ENCODE measurements at places on chromosomes 13 and 19.

DNA sequence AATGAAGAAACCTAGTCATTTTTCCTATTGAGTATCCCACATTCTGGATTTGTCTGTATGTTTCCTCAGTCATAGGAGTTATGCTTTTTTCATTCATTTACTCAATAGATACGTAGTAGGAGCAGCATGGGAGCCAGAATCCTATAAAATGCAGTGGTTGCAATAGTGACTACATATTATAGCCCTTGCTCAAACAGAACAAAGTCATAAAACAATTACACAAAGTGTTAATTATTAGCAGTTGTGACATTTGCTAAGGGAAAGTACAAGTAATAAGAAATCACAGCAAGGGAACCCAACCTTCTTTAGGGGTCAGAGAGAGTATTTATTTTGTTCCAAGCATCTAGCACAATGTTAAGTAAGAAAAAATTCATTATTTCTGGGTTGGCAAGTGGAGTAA is 27.7 kb upstream of the POU4F1 start:
- no peak for DNase-seq

- DNase-seq = no peak
Measured at GRCh38 chr13:112777637-112778406, 88.0 kb downstream of the ATP11A start.

GRCh38 chr13:46389457-46390451 is 2.7 kb upstream of the RUBCNL start:
- no peak for DNase-seq

DNA sequence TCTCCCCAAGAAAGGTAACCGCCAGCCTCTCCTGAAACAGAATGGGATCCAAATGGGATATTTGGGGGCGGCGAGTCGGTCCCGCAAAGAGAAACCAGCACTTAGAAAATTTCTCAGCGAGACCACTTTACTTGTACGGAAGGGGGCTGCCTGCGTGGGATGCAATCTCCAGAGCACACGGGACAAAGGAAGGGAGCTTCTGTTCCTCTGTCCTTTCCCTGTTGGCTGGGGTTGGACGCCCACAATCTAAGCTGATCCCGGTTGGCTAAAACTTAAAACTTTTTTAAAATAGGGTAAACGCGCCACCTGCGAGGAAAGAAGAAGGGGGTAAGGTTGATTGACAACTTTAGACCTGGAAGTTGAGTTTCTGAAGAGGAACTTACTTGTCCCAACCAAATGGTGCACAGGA is 826 bp upstream of the BSG start:
- DNase-seq = no peak

DNA sequence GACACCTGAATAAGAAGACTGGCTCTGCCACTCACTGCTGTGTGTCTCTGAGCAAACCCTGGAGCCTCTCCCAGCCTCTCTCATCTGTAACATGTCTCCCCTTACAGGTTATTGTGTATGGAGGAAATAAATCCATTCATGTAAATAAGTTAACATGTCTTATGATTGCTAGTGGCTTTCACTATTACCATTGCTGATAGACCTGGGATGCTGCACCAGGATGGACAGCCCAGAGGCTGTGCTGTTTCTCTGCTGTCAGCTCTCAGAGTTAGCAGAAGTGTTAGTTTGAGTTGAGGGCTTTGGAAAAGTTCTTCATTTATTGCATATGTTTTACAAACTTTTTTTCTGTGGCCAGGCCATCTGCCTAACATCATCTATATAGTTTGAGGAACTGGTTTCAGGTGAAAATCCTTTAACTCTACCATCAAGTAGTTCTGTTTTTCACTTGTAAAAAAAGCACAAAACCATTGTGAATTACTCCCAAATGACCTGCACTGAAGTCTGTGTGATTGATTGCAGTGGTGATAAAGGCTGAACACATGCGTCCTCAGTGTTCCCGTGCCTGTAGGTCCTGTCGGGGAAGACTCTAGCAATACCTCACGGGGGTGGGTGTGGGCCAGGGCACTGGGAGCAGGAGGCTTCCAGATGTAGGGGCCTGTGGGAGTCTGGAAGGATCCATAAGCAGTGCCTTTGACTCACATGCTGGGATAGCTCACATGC is 24.6 kb downstream of the MPHOSPH8 start:
- DNase-seq = no peak

DNA sequence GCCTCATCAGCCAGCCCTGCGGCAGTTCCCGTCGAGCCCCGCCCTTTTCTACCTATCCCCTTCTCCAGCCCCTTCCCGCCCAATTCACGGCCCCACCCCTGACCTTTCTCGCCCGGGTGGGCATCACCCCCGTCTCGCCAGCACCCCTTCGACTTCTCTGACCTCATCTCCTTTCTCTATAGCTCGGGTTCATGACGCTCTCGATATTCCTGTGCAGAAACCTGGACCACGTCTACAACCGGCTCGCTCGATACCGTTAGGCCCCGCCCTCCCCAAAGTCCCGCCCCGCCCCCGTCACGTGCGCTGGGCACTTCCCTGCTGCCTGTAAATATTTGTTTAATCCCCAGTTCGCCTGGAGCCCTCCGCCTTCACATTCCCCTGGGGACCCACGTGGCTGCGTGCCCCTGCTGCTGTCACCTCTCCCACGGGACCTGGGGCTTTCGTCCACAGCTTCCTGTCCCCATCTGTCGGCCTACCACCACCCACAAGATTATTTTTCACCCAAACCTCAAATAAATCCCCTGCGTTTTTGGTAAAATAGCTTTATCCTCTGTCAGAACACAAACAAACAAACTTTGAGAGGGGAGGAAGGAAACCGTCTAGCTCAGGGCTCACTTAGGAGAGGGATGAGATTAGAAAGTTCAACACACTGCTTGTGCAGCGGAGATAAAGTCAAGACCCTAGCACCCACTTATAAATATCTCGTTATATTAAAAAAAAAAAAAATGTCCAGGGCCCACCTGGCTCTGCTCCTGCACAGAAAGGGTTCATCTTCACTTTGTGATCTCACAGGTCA is 5.1 kb downstream of the CD37 start:
- DNase-seq = peak; percentile 70

- no peak for DNase-seq
Measured at GRCh38 chr13:85864963-85865530, 65.8 kb upstream of the SLITRK6 start.

DNA sequence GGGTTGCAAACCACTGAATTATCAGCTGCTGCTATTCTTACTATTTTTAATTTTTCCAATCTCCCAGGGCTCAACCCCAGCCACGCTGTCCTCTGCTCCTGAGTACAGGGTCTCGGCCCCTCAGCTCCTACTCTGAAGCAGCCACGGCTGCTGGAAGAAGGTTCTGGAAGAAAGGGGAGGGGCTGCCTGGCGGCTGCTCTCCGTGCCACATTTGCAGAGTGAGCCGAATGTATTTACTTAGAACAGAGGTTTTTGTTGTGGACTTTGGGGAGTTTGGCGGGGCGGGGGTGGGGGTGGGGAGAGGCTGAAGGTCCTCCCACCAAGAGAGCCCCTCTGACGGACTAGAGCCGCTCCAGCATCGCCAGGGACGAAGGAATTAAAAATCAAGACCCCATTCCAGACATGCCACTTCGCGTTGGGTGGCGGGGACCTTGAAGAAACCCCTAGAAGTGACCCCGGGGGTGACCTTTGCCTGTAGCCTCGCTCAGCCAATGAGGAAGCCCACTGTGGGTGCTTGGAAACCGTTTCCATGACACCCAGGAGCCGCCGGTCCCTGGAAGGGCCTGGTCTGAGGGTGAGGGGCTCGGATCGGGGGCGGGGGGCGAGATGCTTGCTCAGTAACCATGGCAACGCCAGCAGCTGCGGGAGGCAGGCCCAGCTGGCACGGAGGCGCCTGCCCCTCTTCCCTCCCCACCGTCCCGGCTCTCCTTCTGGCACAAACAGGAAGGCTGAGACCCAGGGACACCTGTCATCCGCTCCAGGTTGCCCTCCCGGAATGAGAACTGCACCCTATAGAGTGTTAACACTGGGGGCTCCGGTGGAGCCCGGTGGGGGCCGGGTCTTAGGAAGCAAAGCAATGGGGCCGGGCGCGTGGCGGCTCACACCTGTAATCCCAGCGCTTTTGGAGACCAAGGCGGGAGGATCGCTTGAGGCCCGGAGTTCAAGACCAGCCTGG is 54.2 kb upstream of the PTPRS start:
- DNase-seq = no peak

DNA sequence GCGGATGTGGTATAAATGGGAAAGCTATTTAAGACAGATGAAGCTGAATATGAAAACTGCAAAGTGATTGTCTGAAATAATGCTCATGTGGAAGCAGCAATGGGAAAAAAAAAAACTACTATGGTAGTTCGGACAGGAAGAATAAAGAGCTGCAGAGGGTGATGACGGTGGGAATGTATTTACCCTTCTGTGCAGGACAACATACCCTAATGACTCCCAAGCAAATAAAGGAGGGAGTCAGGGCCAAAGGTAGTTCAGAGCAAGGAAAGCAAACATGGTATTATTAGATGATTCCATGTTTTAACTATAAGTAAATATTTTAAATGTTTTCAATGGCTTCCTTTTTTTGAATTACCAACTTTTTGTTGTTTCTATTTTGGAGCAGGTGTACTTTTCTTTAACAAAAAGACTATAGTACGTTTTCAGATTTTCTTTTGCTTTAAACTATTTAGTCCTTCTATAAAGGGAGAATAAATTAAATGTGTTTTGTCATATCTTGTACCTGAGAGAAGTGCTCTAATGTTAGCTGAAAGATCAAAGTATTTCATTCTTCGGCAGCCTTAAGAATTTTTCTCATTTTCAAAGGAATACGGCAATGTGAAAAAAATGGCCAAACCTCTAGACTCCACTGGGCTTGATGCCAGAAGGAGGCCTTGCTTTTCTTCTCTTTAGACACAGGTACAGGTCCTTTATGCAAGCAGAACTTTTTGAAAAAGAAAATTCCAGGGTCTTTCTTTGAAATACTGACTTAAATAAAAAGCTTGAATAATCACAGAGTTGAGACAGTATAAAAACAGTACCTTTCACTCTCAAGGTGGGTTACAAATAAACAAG is 67.8 kb upstream of the ZDHHC20 start:
- no peak for DNase-seq

- DNase-seq = no peak
Measured at GRCh38 chr19:17296273-17296672, 7.0 kb downstream of the ABHD8 start.

DNA sequence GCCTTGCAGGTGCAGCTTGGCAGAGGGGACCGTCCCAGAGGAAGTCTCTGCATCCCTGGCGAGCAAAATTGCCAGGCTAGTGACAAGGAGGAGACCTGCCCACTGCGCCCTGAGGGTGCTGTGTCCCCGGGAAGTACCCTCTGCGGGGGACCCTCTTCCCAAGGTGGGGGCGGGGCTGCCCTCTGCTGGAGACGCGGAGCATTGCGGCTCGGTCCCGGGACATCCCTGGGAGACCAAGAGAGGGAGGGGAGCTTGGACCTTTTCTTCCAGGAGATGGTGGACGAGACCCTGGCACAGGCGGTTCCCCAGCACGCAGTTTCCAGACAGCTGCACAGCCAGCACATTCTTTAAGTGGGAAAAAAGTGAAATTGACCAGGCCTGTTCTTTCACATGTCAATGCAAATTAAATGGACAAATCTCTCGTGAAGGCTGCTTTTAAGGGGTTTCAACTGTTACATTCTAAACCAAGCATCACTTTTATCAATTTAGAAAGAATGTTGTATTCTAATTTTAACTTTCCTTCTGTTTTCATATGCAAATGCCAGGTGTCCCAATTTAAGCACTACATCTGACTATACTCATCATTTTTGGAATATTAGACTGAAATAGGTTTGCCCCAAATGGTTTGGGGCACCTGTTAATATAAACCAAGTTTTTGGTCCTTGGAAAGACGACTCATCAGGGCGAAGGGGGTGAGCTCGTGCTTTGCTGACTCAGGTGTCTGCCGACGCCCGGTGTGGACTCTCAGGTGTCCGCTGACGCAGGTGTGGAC is 60.7 kb downstream of the MCF2L start:
- DNase-seq = peak; percentile 72

DNA sequence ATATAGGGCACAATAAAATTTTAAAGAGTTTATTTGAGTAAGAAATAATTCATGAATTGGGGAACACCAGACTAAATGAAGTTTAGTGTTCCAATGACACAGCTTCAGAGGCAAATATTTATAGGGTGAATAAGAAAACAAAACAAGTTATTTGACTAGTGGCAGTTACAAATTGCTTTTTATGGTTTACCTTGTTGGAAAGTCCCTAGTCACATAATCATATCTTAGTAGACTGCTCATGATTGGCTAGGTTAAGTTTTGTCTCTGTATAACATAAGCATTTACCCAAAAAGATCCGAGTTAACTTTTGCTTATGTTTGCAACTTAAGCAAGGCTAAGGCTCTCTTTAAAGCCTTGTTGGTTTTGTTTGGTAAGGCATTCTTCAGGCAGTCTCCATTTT is 224.7 kb upstream of the MIR17HG start:
- DNase-seq = no peak

GRCh38 chr19:6230991-6231448 is 48.8 kb downstream of the MLLT1 start:
- DNase-seq = no peak

DNA sequence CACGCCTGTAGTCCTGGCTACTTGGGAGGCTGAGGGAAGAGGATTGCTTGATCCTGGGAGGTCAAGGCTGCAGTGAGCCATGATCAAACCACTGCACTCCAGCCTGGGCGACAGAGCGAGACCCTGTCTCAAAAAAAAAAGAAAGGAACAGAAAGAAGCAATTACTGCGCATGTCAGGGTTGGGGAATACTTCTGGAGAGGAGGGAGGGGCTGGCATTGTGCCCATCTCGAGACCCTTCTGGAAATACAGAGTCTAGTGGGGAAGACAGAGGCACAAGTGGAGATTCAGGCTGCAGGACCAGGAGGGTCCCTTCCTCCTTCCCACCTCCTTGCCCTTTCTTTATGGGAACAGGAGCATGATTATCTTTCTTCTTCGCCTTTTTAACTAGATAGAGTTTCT is 30.8 kb downstream of the PRR22 start:
- DNase-seq = no peak

- DNase-seq = no peak
Measured at GRCh38 chr19:46303322-46303690, 6.5 kb downstream of the HIF3A start.

GRCh38 chr13:70623239-70623638 is 515.0 kb upstream of the KLHL1 start:
- no peak for DNase-seq

DNA sequence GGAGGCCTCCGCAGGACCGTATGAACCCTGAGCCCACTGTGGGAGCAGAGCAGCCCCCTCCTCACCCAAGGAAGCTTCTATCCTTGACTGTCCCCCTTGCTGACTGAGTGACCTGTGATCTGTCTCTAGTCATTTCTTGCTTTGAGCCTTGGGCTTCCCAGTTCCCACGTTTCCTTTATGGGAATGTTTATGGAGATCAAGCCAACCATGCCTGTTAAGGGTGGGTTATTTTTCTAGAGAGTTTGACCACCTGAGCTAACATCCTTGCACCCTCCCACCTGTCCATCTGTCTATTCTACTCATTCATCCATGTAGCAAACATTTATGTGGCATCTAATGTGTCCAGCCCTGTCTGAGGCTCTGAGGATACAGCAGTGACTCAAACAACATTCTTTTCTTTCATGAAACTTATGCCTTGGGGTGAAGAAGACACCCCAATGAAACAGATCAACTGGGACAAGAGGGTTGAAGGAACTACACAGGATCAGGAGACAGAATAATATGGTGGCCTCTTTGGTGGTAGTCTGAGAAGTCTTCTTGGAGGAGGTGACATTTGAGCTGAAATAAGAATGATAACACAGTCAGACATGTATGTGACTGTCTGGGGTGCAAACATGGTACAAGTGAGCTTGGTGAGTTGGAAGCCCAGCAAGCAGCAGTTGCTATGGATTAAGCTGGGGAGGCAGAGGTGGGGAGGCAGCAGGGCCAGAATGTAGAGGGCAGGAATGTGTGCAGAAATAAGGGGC is 30.5 kb downstream of the CERS4 start:
- DNase-seq = no peak

Data from left hindlimb (tissue), 1 donor.